CD4-positive, alpha-beta T cell treated with Interleukin-1 beta for 1 hour (primary cell): ENCODE measurements at places on chromosomes 7 and 10.
A peak's percentile ranks its signal among the peaks of the same experiment; 100 is the strongest.

- DNase-seq: no peak
Observed at GRCh38 chr7:15546272-15546792, 15.5 kb downstream of the AGMO start.

GRCh38 chr10:63120554-63120953 lies 12.6 kb upstream of the NRBF2 start:
- DNase-seq: no peak

GRCh38 chr10:96576277-96576980 lies 10.4 kb downstream of the TM9SF3 start:
- DNase-seq: no peak

DNA sequence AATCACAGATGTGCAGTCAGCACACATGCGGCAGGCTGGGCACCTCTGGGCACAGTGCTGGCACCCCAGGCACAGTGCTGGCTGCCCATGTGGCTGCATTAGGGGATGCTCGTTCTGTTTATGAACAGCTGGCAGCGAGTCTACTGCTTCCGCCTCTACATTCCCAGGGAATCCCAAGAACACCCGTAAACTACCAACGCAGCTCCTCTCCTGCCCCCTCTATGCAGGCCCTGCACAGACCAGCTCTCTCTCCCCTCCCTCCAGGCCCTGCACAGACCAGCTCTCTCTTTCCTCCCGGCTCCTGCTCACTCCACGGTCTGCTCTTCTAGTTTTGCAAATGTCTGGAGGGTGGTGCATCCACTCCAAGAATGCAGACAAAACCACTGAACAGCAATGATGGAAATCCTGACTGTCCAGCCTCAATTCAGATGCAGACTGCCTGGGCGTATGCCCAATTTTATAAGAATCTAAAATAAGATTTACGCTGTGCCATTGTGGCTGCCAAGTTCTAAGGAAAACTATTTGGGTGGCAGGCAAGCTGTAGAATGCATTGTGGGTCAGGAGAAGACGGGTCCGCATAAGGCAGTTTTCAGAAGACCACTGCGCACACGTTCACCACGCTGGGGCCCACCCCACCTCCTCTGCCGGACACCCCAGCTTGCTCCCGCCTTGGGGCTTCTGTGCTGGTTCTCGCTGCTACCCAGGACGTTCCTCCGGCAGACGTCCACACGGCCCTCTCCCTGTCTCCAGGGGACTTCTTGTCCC lies 234.6 kb downstream of the ZMYND11 start:
- DNase-seq: no peak

DNA sequence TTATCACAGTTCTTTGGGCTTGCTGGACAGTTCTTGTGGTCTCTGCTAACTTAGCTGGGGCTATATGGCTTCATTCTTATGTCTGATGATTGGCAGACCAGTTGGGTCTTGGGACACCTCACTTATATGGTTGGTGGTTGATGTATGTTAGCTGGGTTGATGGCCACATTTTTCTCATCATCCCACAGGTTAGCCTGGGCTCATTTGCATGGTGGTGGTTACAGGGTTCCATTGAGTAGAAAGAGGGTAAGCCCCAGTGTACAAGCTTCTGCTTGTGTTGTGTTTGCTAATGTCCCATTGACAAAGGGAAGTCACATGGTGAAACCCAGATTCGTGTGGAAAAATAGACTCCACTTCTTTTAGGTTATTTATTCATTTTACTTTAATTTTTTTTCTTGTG lies 40.6 kb downstream of the TMEM60 start:
- no peak for DNase-seq

DNA sequence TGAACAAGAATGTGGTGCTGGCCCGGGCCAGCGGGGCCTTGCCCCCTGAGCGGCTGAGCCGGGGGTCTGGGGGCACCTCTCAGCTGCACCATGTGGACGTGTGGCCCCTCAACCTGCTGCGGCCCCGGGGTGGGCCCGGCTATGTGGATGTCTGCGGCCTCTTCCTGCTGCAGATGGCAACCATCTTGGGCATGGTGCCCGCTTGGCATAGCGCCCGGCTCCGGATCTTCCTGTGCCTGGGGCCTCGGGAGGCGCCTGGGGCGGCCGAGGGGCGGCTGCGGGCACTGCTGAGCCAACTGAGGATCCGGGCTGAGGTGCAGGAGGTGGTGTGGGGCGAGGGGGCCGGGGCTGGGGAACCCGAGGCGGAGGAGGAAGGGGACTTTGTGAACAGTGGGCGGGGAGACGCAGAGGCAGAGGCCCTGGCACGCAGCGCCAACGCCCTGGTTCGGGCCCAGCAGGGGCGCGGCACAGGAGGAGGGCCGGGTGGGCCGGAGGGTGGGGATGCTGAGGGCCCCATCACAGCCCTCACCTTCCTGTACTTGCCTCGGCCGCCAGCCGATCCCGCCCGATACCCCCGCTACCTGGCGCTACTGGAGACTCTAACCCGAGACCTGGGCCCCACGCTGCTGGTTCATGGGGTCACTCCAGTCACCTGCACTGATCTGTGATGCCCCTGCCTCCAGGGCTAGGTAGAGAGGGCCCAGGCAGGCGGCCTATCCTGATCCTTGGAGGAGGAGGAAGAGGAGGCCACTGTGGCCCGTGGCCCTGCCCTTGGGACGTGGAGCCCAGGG lies 1.1 kb upstream of the TRIP6 start:
- peak; percentile 31 for DNase-seq

DNA sequence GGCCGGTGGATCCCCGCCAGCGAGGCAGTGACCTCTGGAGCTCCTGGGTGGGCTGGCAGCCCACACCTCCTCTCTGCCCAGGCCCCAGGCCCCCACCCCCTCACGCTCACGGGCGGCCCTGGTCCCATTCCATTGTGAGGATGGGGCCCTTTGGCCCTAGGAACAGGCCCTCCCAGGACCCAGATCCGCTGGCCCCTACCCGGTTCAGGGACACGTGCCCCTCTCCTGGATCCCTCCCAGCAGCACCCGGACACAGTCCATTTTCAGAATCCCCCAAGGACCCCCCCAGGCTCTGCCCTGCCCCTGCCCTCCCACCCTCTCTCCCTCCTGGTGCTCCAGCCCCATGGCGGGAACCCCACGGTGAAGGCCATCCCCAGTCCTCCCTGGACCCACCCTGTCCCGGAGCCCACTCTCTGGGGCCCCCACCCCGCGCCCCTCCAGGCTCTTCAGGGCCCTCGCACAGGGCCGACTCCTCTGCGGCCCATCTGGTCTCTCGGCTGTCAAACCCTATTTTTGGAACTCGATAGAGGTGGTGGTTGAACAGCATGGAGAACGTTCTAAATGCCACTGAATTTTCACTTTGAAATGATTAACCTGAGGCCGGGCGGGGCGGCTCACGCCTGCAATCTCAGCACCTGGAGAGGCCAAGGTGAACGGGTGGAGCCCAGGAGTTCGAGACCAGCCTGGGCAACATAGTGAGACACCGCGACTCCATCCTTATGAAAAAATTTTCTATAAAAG lies 8.1 kb downstream of the ADAP1 start:
- no peak for DNase-seq

DNA sequence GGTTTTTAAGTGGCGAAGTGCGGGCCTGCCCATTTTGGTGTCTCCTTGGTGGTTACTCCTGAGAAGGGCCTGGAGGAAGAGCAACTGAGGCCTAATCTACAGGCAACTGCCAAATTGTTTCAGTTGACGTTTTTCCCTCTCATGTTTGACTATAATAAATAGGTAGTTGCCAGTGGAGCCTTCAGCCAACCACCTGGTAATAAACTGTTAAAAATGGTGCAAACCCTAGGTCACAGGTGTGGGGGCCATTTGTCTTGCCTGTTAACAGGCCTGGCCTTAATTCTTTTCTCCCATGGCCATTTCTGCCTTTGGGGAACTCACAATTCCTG lies 3.7 kb downstream of the IKZF1 start:
- DNase-seq: no peak

GRCh38 chr7:25350041-25350440 lies 121.8 kb upstream of the NPVF start:
- DNase-seq: no peak
